ENCODE measurements at places on chromosomes 6 and 20.

- DNase-seq, result no peak
Measured at GRCh38 chr6:140897804-140898573, 1234.7 kb upstream of the GJE1 start.

- no peak for DNase-seq
Measured at GRCh38 chr6:73927421-73927820, 231.4 kb downstream of the CD109 start.

GRCh38 chr20:45044084-45044573, 56.8 kb downstream of the KCNS1 start:
- no peak for DNase-seq

- no peak for DNase-seq
Measured at GRCh38 chr20:24473435-24474223, 4.2 kb downstream of the SYNDIG1 start.

DNA sequence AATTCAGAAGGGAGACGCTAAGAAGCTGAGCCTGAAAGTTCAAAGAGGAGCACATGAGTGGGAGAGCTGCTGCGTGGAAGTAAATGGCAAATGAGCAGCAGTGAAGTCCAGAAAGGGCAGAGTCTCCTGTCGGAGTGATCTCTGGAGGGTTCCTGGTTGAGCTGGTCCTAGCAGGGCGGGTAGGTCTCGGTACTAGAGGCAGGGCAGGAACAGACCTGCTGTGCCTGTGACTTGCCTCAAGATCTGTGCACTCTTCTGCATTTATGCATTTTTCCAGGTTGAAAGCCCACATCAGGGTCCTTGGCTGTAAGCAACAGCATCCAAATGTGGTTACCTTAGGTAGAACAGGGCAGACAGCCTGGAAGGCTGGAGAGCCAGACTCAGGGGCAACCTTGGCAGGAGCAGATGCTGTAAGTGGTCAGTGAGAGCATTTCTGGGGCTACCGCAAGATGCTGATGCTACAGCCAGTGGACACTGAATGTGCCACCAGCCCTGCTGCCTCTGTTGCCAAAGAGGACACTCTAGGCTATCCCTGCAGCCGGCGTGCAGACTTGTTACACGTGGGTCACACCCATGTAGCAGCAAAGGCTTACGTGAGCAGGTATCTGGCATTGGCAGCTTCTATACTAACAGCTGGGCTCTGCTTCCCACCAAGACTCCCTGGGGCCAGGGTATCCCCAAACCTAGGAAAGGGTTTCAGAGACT, 8.4 kb downstream of the DUSP22 start:
- no peak for DNase-seq

DNA sequence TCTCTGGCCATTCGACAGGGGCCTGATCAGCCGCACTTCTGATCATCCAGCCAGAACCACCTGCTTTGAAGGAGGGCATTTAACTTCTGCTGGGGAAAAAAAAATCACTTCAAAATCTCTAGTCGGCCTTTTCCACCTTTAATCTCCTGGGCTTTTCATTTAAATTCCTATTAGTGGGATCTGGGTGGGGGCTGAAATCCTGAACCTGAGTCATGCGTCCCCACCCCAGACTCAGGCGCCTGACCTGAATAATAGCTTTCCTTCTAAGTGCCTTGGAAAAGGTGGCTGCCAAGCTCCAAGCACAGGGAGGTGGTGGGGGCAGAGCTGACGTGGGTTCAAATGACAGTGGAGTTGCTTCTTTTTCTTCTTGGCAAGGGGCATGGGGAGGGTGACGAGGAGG, 246.0 kb upstream of the EXOC2 start:
- DNase-seq, result no peak

DNA sequence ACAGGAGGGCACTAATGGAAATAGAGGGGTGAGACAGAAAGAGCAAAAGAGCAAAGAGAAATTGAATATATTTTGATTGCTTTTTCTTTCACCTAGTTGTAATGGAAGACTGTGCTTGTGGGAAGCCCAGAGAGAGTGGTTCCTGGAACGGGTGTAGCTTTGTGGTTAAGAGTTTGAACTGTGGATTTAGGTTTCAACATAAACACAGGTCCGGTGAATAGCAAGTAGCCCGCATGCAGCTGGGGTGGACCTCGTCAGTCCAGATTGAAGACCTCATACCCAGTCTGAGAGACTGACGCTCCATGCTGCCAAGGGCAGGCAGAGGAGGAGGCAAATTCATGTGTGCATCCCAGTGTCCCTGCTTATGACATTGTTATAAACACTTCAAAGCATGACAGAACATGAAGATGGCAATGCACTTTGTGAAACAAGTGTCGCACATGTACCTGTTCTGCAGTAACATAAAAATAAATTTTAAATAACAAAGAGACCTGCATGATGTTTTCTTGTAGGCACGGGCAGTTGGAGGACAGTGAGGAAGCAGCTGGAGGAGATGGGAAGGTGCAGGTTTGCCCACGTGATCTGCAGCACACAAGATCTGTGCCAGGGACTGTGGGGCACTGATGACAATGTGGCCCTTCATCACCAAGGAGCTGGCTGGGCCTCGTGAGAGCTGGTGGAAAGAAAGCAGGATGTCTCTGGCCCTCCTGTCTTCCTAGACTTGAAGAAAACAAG, 220.5 kb upstream of the SSTR4 start:
- no peak for DNase-seq

- no peak for DNase-seq
Measured at GRCh38 chr6:135121434-135121833, 59.7 kb upstream of the MYB start.

DNA sequence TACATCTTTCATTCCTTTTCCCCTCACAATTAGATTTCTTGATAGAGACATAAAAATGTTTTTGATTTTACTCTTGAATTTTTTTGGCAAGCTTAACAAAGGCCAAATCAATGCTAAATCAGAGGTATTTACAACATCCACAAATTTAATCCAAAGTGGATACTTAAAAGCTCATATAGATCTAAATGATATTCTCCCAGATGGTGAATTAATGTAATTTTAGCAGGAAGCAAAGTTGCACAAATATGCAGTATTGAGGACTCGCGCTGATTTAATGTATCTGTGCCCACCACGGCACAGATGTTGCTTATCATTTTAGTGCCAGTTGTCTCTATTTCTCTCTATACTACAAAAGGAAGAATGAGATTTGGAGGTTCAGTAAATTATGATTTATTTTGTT, 167.4 kb downstream of the COL19A1 start:
- DNase-seq, result no peak

- no peak for DNase-seq
Measured at GRCh38 chr20:54550776-54551396, 75.5 kb downstream of the DOK5 start.

DNA sequence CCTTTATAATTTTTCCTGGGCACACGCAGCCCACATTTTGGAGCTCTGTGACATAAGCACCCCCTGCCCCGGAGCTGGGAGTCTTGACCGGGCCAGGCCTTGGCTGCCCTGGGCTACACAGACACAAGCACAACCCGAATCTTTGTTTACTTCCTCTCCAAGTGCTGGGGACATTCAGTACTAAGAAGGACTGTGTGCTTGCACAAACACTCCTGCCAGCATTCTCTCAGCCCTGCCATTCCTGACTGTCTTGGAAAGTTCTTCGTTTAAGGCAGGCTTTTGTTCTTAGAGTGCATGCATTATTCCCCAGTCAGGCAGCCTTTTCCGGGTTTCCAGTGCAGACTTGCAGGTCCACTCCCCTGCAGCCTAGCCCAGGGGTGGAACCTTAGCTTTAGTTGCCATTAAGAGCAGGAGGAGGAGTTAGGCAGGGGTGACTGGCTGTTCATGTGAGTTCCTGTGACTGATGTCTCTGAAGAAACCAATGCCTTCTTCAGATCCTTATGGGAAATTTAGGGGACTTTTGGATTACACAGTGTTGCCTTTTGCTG, 28.6 kb downstream of the FOXO3 start:
- DNase-seq, result peak; percentile 94

DNA sequence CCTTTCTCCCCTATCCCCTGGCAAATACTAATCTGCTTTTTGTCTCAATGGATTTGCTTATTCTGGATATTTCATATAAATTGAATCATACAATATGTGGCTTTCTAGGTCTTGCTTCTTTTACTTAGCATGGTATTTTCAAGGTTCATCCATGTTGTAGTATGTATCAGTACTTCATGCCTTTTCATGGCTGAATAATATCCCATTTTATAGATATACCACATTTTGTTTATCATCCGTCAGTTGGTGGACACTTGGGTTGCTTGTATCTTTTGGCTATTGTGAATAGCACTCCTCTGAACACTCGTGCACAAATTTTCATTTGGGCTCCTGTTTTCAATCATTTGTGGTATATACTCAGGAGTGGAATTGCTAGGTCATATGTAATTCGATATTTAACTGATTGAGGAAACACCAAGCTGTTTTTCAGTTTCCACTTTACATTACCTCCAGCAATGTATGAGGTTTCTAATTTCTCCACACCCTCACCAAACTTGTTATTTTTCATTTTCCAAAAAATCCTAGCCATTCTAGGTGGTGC, 30.5 kb upstream of the RIPPLY2 start:
- no peak for DNase-seq

- no peak for DNase-seq
Measured at GRCh38 chr20:23925789-23926525, 46.4 kb upstream of the CST5 start.

DNA sequence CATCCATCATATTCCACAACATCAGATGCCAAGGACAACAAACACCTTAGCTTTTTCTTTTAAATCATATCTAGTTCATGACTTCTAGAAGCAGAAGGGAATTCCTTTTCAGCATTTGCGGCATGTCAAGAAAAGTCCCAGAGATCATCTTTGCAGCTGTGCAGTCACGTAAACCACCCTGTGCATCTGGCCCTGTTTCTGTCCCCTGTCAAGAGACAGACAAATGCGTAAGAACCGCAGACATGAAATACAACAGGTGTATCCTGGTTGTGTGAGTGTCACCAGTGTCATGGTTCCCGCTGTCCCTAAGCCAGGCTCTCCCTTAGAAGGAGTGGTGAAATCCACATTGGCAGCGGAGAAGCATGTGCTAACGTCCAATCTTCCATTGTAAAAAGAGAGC, 28.1 kb downstream of the LY86 start:
- DNase-seq, result no peak

DNA sequence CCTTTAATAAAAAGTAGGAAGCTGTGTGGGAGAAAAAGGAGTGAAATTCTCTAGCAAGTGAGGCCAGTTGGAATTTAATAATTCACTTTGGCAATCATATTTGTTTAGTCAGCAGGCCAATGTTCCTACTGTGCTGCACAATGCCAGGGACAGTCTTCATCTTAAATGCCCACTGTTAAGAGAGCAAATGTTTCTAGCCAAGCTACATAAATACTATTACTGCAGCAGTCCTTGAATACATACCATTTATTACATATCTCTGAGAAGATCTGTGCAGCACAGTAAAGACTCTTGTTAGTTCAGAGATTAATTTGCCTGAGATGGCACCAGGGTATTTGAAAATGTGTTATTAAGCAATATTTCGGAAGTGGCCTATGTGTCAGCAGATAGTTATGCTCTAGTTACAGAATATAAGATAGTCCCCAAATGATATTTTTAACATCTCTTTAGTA, 105.4 kb downstream of the OGFRL1 start:
- DNase-seq, result no peak

DNA sequence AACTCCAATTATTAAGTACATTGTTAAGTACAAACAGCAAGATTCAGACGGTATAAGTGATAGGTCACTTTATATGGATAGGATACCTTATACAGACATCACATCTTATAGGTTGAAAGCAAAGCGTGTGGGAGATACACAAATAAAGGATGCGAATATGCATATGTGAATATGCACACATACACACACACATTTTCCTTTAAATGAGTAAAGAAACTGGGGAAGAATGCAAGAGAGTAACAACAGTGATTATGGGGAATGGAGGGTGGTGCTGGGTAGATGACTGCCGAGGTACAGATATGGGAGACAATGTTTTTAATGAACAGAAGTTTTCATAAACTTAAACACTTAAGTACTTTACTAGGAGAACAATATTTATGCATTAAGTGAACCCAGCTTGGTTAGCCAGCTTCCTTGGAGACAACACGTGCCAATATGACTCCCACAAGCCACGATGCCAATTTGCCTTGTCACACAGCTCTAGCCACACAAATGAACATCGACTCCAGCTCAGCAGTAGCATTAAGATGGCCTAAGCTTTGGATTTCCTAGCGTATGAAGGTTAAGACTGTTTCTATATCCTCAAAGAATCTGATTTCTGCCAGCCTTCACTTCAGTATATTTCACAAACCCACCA, 96.6 kb downstream of the EPB41L2 start:
- DNase-seq, result no peak

- no peak for DNase-seq
Measured at GRCh38 chr20:59007665-59008511, 834 bp upstream of the CTSZ start.

DNA sequence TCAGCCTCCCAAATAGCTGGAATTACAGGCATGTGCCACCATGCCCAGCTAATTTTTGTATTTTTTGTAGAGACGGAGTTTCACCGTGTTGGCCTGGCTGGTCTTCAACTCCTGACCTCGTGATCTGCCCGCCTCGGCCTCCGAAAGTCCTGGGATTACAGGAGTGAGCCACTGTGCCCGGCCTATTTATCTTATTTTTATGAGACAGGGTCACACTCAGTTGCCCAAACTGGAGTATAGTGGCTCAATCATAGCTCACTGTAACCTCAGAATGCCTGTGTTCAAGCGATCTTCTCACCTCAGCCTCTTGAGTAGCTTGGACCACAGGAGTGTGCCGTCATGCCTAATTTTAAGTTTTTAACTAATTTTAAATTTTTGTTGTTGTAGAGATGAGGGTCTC, 114.4 kb downstream of the JARID2 start:
- DNase-seq, result no peak

DNA sequence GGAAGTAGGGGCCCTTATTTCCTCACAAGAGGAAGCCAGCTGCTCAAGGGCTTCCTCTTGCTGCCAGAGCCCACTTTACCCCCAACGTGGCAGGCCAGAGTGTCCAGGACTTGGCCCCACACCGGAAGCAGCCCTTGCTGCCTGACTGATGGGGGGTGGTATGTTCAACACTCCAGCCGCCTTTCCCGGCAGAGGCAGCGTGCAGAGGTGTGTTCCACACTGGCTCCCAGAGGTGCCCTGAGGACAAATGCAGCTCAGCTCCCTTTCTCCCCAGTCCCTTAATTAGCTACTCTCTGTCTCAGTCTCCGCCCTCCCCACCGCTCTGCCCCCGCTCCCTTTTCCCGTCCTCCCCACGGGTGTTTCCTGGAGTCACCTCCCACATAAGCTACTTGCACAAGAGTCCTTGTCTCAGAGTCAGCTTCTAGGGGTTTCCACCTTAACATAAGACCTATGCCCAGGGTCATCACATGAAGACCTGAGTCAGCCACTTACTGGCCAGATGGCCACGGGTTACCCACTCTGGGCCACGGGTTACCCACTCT, 61.7 kb upstream of the SHLD1 start:
- no peak for DNase-seq

- DNase-seq, result no peak
Measured at GRCh38 chr20:53445932-53446331, 147.7 kb downstream of the ZNF217 start.

GRCh38 chr20:44541992-44542391, 20.1 kb upstream of the SERINC3 start:
- DNase-seq, result no peak

GRCh38 chr6:107536180-107536961, 46.5 kb downstream of the SOBP start:
- DNase-seq, result no peak
